Non-pigmented ciliary epithelial cell (primary cell): ENCODE measurements at places on chromosomes 11 and 22.

DNA sequence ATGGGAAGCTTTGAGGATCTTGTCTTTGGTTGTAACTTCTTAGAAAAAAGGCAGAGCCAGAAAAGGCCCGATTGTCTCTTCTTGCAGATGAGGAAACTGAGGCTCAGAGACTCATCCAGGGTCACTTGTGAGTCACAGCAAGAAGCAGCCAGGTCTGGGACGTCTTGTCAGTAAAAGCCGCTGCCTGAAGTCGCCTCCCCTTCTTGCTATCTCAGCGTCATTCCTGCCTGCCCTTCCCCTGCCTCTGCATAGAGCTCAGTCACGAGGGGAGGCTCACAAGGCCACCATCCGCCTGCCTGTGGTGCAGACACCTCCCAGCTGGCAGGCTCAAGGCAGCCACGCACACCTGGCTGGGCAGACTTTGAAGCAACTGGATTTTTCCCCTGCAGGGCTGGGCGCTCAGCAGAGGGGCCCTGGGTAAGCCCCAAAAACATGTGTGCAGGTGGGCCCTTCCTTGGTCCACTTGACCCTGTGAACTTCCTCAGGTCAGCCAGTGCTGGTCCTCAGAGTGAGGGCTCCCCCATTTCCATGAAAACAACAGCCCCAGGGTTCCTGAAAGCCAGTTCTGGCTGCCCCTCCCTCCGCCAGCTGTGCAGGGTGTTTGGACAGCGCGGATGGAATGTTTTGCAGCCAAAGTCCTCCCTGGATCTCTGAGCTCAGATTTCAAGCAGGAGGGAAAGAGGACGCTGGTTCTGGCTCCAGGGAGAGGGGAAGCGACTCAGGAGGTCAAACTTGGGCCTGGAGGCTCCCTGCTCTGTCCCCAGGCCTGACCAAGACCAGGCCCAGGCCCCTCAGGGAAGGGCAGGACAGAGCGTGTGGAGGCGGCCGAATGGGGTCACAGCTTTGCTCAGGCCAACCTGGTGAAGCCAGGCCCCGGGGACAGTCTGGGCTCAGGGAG, 6.0 kb upstream of the RAB3IL1 start:
- no peak for DNase-seq

DNA sequence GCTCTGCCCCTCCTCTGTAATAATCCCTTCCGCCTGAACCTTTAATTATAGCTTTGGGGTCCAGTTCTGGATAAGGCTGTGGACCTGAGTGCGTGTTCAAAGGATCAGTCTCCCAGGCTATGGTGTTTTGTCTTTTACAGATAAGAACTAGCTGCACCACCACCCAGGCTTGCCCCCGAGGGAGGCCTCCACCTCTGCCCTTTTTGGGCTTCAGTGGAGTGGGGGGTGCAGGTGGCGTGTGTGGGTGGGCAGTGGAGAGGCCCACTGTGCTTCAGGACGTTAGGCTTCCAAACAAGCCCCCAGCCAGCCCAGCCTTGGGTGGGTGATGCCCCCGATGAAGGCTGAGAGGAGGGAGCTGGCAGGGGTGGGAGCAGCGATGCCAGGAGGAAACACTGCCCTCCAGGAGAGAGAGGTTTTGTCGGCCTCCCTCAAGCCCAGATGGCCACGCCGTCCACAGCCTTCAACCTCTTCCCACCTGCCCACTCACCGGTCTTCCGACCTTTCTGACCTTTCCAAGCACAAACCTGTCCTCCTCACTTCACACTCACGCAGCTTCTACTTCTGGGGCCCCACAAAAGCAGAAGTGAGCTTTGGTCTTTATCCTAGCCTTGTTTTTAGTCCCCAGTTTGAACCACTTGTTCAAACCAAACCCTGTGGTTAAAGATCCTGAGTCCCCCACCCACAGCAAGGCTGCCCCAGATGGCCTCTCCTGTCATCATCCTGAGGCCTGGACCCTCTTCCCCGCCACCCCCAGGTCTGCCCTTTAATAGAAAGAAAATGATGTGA, 20.4 kb downstream of the PSMD13 start:
- DNase-seq: no peak

DNA sequence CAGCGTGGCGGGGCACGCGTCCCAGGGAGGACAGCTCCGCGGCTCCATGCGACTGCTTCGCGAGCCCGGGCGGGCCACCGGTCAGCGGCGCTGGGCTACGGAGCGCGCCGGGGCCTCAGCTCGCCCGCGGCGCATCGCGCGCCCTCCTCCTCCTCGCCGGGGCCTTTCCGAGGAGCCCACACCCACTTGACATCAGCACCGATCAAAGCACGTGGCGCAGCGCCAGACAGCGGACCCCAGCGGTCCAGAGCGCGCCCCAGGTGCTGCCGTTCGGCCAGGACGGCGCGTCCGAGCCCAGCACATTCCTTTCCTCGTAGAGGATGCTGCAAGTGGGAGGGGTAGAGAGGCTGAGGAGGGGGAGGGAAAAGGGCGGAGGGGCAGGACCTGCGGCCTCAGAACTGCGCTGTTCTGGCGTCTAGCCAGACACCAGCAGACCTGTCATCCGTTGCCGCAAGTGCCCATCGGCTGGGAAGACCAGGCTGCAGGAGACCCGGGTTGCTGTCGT, 88.6 kb downstream of the PLEKHA7 start:
- no peak for DNase-seq

DNA sequence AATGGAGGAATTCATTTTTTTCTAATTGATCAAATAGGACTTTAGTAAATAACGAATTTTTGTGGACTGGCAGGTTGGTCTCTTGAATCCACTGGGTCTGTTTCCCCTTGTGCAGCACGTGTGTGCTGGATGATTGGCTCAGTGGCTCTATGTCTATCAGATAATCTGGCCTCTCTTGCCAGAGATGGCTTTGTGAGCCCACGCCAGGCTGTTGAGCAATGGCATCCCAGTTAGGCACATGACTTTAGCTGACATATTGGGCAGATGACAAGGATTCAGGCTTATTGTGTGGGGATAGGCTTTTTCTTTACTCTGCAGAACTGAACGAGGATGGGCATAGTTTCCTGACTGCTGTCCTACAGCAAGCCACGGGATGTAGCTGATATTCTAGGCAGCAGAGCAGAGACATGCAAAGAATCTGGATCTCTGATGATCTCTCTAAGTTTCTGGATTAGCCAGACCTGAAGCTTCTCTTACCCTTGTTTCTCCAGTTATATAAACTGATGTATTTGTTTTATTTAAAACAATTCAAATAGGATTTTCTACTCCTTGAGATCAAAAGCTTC, 144.9 kb downstream of the ARHGAP42 start:
- DNase-seq: no peak

- no peak for DNase-seq
These were observed 3.8 kb downstream of the SCN4B start for GRCh38 chr11:118148856-118149255.

DNA sequence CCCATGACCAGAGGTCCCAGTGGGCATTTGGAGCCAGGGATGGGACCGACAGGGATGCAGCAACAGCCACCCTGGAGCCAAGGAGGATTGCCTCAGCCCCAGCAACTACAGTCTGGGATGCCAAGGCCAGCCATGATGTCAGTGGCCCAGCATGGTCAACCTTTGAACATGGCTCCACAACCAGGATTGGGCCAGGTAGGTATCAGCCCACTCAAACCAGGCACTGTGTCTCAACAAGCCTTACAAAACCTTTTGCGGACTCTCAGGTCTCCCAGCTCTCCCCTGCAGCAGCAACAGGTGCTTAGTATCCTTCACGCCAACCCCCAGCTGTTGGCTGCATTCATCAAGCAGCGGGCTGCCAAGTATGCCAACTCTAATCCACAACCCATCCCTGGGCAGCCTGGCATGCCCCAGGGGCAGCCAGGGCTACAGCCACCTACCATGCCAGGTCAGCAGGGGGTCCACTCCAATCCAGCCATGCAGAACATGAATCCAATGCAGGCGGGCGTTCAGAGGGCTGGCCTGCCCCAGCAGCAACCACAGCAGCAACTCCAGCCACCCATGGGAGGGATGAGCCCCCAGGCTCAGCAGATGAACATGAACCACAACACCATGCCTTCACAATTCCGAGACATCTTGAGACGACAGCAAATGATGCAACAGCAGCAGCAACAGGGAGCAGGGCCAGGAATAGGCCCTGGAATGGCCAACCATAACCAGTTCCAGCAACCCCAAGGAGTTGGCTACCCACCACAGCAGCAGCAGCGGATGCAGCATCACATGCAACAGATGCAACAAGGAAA, 27.3 kb upstream of the L3MBTL2 start:
- no peak for DNase-seq

DNA sequence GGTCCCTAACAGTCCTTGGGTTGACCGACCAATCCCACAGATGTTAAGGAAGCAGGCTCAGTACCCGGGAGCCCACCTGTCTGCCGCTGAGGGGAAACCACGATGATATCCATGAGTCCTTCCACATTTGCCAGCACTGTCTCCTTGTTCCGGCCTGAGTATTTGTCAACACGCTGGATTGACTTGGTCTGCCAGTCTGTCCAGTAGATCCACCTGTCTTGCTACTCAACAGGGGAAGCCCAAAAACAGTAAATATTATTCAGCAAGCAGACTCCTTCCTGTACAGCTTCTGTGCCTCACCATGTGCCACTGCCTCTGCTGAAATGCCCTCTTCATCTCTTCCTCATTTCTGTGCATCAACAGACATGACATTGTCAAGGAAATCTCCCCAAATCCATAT, 22.8 kb upstream of the CKAP5 start:
- no peak for DNase-seq

GRCh38 chr11:128522943-128523518, 64.3 kb downstream of the ETS1 start:
- DNase-seq: no peak
